ENCODE measurements at places on chromosomes 4 and X.

DNA sequence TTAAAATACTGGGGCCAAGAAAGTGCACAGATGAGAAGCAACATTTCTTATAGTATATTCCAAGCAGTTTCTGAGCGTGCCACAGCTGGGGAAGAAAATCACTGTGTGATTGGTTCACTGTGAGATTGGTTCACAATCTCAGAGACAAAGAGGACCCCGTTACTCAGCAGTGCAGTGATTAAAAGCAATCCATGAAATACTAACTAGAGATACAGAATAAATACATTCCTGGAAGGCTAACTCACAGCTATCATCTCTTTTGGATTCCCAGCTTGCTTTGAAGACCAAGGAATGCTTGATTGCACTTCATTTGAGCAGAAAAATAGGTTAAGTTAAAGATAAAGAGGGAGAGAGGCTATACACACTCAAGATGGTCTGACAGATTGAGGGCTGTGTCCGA is 132.1 kb upstream of the RAPGEF2 start:
- no peaks in the 10 kb centered on the region for H3K27me3 ChIP-seq
- H3K27ac ChIP-seq = no peak overlapping the region
- H3K4me1 ChIP-seq = no peaks in the 10 kb centered on the region
- no peak overlapping the region for H3K4me3 ChIP-seq
- no peaks in the 10 kb centered on the region for H3K36me3 ChIP-seq
- no peak for DNase-seq

DNA sequence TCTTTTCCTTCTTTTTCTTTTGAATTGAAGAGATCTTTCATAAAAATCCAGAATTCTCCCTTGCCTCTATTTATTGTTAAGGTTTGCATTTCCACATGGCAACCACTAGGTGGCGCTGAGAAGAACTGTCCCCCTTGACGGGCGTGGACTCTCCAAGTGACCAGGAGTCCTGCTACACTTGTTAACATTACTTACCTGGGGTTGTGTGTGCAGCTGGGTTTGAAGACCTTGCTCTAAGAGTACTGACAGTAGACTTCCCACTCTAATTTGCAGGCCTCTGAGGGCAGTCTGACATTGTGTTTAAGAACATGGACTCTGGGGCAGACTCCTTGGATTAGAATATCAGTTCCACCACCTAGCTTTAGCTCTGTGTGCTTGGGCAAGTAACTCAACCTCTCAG is 52.8 kb downstream of the GPRIN3 start:
- no peaks in the 10 kb centered on the region for H3K36me3 ChIP-seq
- H3K4me1 ChIP-seq = no peaks in the 10 kb centered on the region
- H3K27me3 ChIP-seq = no peaks in the 10 kb centered on the region
- no peak overlapping the region for H3K4me3 ChIP-seq
- no peak overlapping the region for H3K27ac ChIP-seq

- peaks cover 12% of the 10 kb centered on the region for H3K4me1 ChIP-seq
- peaks cover 4% of the 10 kb centered on the region for H3K36me3 ChIP-seq
- no peak overlapping the region for H3K4me3 ChIP-seq
- no peak overlapping the region for H3K27ac ChIP-seq
Measured at GRCh38 chr4:82382751-82383150, 9.0 kb upstream of the HNRNPD start.

DNA sequence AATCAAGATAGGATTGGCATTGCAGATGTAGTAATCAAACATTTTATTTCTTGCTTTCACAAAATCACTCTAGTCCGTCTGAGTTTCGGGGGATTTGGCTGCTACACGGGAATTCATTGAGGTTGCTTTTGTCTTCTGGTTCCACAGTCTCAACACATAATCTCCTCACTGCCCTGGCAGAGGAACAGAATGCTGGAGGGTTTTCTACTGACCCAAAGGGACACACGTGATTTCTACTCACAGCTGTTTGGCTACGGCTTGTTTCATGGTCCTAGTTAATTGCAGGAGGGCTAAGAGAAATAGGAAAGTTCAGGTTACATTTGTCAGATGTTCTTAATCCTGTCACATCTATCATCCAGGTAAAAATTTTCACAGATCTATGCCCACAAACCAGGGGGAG is 1811.6 kb downstream of the ARAP2 start:
- DNase-seq = no peak
- no peaks in the 10 kb centered on the region for H3K36me3 ChIP-seq
- no peak overlapping the region for H3K27ac ChIP-seq
- H3K27me3 ChIP-seq = no peaks in the 10 kb centered on the region
- H3K4me3 ChIP-seq = no peak overlapping the region

- H3K4me3 ChIP-seq = no peak overlapping the region
- no peaks in the 10 kb centered on the region for H3K27me3 ChIP-seq
- no peak for DNase-seq
- no peaks in the 10 kb centered on the region for H3K36me3 ChIP-seq
- no peak overlapping the region for H3K27ac ChIP-seq
Measured at GRCh38 chr4:170170861-170171260, 81.1 kb upstream of the AADAT start.

DNA sequence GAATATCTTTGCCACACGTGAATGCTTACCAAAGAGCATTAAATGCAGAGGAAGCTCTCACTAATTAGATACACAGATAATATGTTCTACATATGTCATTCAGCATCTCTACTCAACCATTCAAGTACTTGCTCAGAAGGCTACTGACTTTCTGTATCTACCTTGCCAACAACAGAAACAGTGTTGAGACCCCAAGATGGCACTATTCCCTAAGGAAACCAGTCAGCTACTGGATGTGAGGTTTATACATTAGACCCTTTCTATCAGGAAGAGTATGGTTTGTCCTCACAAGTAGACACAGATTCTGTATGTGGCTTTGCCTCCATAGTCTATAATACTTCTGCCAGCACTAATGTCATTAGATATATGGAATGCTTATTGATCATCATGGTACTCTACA is 443.9 kb upstream of the INTU start:
- H3K4me1 ChIP-seq = no peaks in the 10 kb centered on the region
- H3K27me3 ChIP-seq = no peaks in the 10 kb centered on the region
- DNase-seq = no peak
- no peak overlapping the region for H3K27ac ChIP-seq
- no peak overlapping the region for H3K4me3 ChIP-seq

GRCh38 chr4:140754918-140755773 is 1.0 kb downstream of the TBC1D9 start:
- no peak for DNase-seq
- H3K27ac ChIP-seq = peak overlapping the region; percentile 91
- peaks cover 21% of the 10 kb centered on the region for H3K4me1 ChIP-seq
- no peaks in the 10 kb centered on the region for H3K36me3 ChIP-seq

DNA sequence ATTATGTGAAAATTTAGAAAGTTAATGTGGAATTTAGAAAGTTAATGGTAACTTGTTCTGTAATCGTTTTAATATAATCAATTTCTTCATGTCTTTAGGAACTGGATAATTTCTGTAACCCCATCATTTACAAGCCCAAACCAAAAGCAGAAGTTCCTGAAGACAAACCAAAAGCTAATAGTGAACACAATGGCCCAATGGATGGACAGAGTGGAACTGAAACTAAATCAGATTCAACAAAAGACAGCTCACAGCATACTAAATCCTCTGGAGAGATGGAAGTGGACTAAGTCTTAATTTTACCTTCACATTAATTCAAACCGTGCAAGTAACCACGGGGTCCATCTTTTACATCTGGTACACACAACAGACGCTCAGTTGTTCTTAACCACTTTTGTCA is 48.1 kb upstream of the PLK4 start:
- DNase-seq = no peak
- H3K27ac ChIP-seq = no peak overlapping the region
- H3K27me3 ChIP-seq = no peaks in the 10 kb centered on the region
- peaks cover 5% of the 10 kb centered on the region for H3K36me3 ChIP-seq
- H3K4me3 ChIP-seq = no peak overlapping the region

DNA sequence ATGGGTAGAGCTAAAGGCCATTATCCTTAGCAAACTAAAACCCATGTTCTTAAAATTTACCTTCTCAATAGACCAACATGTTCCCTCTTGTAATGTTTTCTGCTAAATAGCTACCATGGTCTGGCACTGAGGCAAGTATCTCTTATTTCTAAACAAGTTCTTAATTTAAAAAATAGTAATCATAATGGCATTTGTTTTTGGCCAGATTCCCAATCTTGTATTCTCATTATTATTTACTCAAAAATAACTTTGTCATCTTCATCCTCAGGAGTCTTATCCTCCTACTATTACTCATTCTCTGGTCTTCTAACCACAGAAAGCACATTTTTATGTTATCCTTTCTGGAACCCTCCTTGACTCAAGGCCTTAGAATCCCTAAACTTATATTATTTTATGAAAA is 931.2 kb downstream of the CCSER1 start:
- H3K4me3 ChIP-seq = no peak overlapping the region
- H3K27ac ChIP-seq = no peak overlapping the region
- H3K27me3 ChIP-seq = no peaks in the 10 kb centered on the region

DNA sequence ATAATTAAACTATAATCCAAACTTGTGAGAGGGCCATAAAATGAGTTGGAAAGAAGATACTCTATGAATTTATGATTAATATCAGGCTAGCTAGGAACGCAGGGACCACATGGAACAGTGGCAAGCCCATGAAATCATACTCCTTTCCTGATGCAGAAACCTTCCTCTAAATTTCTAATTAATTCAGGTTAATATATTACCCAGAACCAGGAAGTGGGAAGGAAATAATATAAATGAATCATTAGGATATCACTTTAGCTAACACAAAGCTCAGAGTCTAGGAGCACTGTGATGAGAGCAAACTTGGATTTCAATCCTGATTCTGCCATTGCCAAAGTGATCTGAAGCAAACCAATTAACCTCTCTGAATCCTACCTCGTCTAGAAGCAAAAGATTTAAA is 68.0 kb downstream of the IQCM start:
- no peak overlapping the region for H3K4me3 ChIP-seq
- no peaks in the 10 kb centered on the region for H3K36me3 ChIP-seq
- no peaks in the 10 kb centered on the region for H3K4me1 ChIP-seq

- DNase-seq = no peak
- no peaks in the 10 kb centered on the region for H3K27me3 ChIP-seq
- no peak overlapping the region for H3K27ac ChIP-seq
- H3K4me1 ChIP-seq = no peaks in the 10 kb centered on the region
- no peaks in the 10 kb centered on the region for H3K36me3 ChIP-seq
Measured at GRCh38 chr4:148779771-148780170, 337.6 kb upstream of the NR3C2 start.

DNA sequence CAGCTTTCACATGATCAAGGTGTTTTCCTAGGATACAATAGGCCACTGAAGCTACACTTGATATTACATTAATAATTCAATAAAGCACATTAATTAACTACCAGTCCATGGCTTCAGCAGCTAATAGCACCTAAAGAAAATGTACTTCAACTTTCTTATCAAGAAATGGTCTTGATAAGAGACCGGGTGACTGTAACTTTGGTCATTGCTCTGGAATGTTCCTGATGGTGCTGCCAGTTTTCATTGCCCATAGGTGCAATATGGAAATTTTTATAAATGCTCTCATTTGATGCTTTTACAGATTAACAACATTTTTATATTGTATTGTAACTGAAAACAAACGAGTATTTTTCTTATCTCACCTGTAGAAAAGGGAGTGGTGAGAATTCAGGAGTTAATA is 165.4 kb downstream of the SHROOM3 start:
- no peak overlapping the region for H3K4me3 ChIP-seq
- DNase-seq = no peak
- no peaks in the 10 kb centered on the region for H3K27me3 ChIP-seq
- H3K4me1 ChIP-seq = no peaks in the 10 kb centered on the region
- no peak overlapping the region for H3K27ac ChIP-seq

DNA sequence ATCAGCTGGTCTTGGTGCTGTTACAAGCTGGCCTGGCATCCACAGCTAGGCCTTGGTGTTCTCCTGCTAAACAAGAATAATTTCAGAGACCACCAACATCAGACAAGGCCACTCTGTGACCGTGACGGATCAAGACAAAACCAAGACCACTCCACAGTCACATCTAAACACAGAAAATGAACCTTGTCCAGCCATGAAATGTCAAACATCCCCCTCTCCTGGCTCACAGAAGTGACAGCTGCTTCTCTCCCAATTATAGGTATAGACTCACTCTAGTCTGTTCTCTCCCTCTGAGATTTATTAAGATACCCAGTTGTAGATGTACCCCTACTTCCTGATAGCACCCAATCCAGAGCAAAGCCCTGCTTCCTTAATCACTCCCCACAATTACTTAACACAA is 40.4 kb downstream of the EFHC2 start:
- H3K36me3 ChIP-seq = no peaks in the 10 kb centered on the region
- H3K27me3 ChIP-seq = no peaks in the 10 kb centered on the region
- H3K4me1 ChIP-seq = no peaks in the 10 kb centered on the region
- no peak overlapping the region for H3K4me3 ChIP-seq
- DNase-seq = no peak

GRCh38 chr4:105556206-105556605 is 3.8 kb downstream of the ARHGEF38 start:
- H3K27ac ChIP-seq = no peak overlapping the region
- H3K4me3 ChIP-seq = no peak overlapping the region
- H3K27me3 ChIP-seq = no peaks in the 10 kb centered on the region
- H3K36me3 ChIP-seq = no peaks in the 10 kb centered on the region
- peaks cover 13% of the 10 kb centered on the region for H3K4me1 ChIP-seq
- no peak for DNase-seq

DNA sequence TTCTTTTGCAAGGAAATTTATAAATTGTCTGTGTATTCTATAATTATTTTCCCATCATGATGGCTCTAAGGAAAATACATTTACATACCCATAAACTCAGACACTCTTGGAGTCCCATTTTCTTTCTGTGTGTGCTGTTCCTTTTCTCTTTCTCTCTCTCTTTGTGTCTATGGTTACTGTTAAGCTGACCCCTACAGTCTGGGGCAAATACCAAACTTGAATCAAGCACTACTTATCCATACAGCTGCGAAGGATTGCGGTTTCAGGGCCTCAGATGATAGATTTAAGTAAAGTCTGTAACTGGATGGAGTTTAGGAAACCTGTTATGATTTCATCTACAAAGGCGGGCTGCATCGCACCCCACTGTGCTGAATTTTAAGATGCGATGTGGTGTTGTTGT is 150.2 kb downstream of the SHROOM3 start:
- H3K27me3 ChIP-seq = peaks cover 10% of the 10 kb centered on the region
- H3K4me3 ChIP-seq = no peak overlapping the region
- H3K4me1 ChIP-seq = peaks cover 16% of the 10 kb centered on the region
- no peak overlapping the region for H3K27ac ChIP-seq
- DNase-seq = no peak

GRCh38 chr4:118557298-118557851 is 127.8 kb upstream of the METTL14 start:
- no peak overlapping the region for H3K4me3 ChIP-seq
- no peak overlapping the region for H3K27ac ChIP-seq
- no peak for DNase-seq
- no peaks in the 10 kb centered on the region for H3K36me3 ChIP-seq
- no peaks in the 10 kb centered on the region for H3K27me3 ChIP-seq

DNA sequence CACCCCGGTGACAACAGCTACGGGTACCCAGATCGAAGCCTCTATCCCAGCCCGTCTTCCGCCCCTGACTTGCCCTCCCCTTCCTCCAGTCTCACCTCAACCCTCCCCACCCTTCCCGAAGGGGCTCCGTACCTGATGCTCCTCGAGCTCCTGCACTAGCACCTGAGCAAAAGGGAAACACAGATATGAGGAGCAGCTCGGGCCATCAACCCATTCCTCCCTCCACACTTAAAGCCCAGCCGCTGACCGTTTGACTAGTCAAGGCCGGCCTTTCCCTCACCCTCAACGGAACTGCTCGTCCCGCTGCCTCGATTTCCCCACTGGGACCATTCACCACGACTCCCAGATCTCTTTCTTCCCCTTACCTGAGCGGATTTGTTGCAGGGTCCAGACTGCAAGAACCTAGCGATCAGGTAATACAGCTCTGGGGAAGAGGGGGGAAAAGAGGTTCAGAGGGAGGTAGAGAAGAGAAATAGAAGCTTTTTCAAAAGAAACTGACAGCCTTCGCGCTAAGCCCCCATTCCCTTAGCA is 731 bp downstream of the BRWD3 start:
- no peaks in the 10 kb centered on the region for H3K27me3 ChIP-seq
- H3K27ac ChIP-seq = peak overlapping the region; percentile 84
- no peaks in the 10 kb centered on the region for H3K36me3 ChIP-seq

GRCh38 chr4:95250544-95251137 is 298.1 kb downstream of the UNC5C start:
- no peak overlapping the region for H3K4me3 ChIP-seq
- peaks cover 2% of the 10 kb centered on the region for H3K4me1 ChIP-seq
